ENCODE measurements at places on chromosomes 1 and 21. TPM values are rescaled to one million over a fixed set of nuclear protein-coding genes. Genes with fewer than 3 reads are reported as not detected.

Gene OR2T2
- not detected for polyA plus RNA-seq

Gene NBPF6
- not detected for polyA plus RNA-seq

Gene CXADR
- polyA plus RNA-seq = 0.51 TPM

Gene TNNT2
- 1,099 TPM for polyA plus RNA-seq

Gene RGS13
- polyA plus RNA-seq = 0.71 TPM

GRCh38 chr1:16088351-16088911, 15.0 kb upstream of the FAM131C start:
- DNase-seq = no peak

- DNase-seq = no peak
Measured at GRCh38 chr1:210394281-210394821, 65.6 kb downstream of the HHAT start.

DNA sequence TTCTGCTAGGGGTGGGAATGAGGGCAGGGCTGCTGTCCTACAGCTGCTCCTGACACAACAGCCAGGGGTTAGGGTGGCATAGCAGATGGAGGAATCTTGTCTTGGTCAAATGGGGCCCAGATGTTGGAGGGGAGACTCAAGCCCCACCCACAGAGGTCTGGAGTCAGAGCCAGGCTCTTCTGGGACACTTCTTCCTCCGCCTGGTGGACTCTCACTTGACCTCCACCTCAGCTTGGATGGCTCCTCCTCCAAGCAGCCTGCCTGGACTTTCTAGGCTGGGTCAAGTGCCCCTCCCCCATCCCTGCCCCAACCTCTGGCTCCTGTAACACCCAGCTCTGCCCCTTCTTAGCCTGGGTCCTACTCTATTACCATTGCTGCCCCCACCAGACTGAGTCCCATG, 35.5 kb downstream of the EPHA2 start:
- DNase-seq = no peak

- DNase-seq = no peak
Measured at GRCh38 chr1:54865238-54866073, 21.5 kb downstream of the DHCR24 start.

GRCh38 chr1:231792634-231793033, 166.0 kb downstream of the DISC1 start:
- no peak for DNase-seq

- no peak for DNase-seq
Measured at GRCh38 chr1:226051365-226051764, 11.2 kb upstream of the H3-3A start.

DNA sequence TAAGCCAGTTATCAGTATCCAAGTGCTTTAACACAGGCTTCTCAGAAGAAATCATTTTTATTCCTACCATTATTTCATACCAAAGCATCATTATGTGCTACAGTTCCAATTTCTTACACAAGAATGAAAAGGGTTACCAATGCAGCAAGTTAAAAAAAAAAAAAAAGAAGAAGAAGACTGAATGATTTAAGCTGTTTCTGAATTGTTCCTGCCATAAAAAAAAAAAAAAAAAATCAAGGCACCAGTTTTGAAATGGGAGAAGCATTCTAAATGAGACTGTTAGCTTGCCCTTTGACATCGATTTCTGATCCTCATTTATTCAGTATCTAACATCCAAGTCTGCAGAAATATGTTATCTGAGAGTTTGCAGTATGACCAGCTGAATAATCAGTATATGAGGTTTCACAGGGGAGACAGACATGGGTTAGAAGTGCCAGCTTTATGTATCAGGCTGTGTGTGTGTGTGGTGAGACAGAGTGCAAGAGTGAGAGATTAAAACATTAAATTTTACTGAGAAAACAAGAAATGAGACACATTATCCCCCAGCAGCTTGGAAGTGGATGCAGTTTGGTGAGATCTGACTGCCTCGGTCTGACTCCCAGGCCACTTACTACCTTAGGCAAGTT, 105.8 kb downstream of the COLGALT2 start:
- DNase-seq = no peak

Data from forelimb muscle (tissue), 1 donor.